ENCODE measurements at places on chromosomes 13 and 19.

- no peak for DNase-seq
Observed at GRCh38 chr19:47675271-47675670, 38.0 kb upstream of the EHD2 start.

DNA sequence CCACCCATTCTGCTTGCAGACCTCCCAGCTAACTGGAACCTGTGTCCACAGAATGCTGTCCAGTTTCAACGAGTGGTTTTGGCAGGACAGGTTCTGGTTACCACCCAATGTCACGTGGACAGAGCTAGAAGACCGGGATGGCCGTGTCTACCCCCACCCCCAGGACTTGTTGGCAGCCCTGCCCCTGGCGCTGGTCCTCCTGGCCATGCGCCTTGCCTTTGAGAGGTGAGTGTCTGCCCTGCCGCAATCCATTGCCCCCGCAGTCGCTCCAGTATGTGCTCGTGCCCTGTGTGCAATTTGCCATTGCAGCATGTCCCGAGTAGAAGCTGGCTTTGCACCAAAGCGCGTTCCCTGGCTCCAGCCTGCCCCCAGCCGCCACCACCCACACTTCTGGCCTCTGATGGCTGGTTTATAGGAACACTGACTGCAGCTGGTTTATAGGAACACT, 41.9 kb downstream of the CERS4 start:
- DNase-seq, result no peak

GRCh38 chr13:59197397-59197796, 966.3 kb downstream of the DIAPH3 start:
- no peak for DNase-seq

DNA sequence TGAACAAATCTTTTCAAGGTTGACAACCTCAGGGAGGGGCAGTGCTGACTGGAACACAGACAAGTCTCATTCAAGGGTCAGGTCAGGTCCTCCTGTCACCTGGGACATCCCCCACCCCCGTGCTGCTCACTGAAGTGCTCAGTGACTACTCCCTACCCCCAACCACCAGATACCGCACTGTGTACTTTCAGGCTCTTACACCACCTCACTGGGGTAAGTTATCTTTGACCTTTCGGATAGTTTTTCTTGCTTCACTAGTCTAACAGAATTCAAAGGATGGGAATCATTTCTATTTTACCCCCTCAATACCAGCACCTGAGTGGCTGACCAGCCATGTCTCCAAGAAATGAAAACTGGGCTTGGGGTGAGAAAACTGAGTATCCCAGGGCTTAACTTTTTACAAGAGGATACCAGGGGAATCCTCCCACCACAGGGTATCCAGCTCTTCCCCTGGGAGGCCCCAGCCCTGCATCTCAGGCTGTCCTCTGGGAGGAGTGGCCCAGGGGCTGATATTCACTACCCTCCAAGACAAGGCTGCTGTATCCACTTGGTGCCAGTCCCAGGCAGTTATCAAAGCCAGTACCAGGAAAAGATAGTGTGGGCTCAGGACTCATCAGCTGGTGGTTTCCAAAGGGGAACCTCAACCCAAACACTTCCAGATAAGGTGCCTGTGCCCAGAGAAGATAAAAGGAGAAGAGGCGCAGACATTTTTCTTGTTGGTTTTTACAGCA, 2.1 kb downstream of the ZNF563 start:
- peak; percentile 14 for DNase-seq

- DNase-seq, result no peak
Observed at GRCh38 chr19:400976-401865, 7.7 kb downstream of the C2CD4C start.

- DNase-seq, result peak; percentile 43
Observed at GRCh38 chr13:23899555-23899954, 2.3 kb upstream of the C1QTNF9B start.

- no peak for DNase-seq
Observed at GRCh38 chr13:104937881-104938280, 1597.6 kb downstream of the EFNB2 start.

GRCh38 chr19:4583961-4584669, 24.6 kb upstream of the SEMA6B start:
- DNase-seq, result no peak

- no peak for DNase-seq
Observed at GRCh38 chr19:12930002-12930645, 3.4 kb downstream of the FARSA start.

DNA sequence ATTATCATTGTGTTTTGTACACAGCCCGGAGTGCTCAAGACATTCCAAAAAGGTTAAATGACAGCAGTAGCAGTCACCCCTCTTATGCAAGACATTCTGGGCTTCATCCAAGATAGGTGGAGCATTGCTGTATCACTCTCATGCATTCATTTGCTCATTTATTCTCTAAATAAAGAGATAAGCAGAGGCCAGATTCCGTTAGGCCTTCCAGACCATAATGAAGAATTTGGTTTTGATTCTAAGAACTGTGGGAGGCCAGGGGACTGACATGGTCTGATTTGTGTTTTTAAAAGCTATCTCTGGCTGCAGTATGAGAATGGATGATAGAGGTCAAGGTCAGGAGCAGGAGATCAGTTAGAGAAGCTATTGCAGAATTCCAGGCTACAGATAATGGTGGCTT, 145.8 kb downstream of the KCNRG start:
- DNase-seq, result no peak

DNA sequence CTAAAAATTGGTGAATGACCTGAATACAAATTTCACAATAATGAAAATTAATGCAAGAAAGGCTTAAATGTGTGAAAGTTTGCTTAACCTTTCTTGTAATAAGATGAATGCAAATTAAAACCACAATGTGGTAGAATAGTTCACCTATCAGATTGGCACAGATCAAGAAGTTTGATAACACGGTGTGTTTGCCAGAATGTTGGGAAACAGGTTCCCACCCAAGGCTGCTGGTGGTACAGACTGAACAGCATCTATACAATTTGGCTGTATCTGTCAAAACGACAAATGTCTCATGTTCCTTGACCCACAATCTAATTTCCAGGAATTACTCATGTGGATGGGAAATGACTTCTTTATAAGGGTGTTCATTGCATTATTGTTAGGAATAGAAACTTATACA, 8.6 kb upstream of the IRS2 start:
- no peak for DNase-seq

DNA sequence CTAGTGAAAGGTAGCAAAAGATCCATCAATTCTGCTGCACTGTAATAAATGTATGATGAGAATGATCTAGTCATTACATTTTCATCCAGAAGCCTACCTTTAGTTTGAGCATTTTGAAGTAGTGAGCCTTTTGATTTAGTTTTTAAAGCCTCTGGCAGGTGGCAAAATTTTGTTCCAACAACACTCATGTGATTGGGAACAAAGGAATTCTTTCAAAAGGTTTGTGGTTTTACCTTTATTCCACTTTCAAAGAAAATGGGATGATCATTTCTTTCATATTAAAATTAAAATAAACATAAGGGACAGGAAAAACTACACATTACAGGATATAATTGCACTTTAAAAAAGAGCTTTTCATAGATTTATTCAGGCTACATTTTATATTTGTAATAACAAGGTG, 260.2 kb downstream of the DACH1 start:
- no peak for DNase-seq

- DNase-seq, result peak; percentile 32
Observed at GRCh38 chr19:47427241-47428176, 8.2 kb upstream of the MEIS3 start.

GRCh38 chr19:41426952-41427646, at the start of gene B3GNT8:
Gene B3GNT8 (minus strand): TSS chr19:41427374. CDS start chr19:41426778, 596 bp downstream.
- peak; percentile 42 for DNase-seq

DNA sequence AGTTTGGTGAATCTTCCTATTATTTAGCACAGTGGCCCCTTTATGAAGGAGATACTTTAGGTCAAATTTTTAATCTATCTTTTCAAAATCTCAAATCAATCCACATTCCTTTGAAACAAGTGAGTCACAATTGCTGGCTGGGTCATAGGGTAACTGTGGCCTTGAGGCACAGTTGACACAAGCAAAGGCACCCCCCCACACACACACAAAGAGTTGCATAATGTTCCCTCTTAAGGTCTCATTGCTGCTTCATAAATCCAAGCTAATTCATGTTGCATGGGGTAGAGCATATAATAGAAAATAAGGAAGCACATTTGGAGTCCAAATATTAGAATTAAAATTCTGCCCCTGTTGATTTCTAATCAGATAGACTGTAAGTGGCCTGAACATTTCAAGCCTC, 171.5 kb downstream of the DLEU7 start:
- peak; percentile 63 for DNase-seq

- DNase-seq, result no peak
Observed at GRCh38 chr19:315811-316210, 24.6 kb upstream of the PLPP2 start.

DNA sequence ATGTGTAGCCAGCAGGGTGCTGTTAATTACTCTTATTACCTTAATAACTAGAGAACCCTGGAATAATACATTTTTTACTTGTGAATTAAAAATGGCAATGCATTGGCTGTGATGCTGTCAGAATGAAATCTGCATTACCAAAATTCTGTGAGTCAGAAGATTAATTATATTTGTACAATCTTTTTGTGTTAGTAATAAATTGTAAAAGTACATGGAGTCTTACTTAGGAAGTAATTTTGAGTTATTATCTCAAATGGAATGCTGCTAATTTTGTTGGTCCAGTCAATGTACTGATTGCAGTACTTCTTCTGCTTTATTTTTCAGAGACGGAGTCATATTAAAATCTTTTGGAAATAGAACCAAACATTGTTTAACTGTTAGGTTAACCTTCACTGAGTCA, 152.0 kb upstream of the SLC10A2 start:
- DNase-seq, result no peak

DNA sequence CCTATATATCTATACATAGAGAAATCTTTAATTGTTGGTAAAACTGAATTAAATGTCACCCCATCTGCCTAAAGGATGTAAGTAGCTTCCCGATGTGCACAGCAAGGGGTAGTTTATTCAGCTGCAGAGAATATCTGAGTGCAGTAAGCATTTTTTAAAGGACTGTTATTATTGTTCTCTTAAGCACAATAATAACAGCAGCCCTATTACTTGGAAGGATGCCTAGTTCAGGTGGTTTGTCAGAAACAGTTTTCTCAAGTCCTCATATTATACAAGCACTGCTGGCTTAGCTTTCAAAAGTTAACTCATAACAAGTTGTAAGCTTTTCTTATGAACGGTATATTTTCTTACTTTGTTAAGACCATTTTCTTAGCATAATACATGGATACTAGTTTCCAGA, 142.6 kb downstream of the CRYL1 start:
- no peak for DNase-seq

DNA sequence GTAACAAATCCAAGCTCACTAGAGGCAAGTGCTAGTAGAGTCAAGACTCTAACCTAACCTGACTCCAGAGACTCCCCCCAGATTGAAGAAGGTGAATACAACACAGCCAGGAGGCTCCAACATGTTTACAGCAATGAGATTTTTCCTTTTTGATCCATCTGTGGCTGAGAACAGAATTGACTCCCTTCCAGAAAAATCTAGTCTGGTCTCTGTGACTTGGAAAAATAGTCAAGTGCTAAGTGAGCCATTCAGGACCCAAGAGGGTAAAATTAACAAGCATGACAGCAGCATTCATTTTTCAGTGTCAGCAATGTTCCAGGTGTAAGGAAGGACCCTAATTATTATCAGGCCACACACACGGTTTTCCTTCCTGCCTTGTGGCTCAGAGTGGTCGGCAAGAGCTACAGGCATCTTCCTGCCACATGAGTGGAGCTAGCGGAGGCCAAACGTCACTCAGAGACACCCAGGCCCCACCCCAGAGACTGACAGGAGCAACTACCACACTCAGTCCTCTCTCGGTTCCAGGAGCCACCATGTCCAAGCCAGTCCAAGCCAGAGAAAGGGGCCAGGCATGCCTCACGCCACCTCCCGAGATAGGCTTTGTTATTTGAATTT, 395.1 kb downstream of the FOXO1 start:
- no peak for DNase-seq

- no peak for DNase-seq
Observed at GRCh38 chr13:50357586-50358118, 342.4 kb downstream of the KCNRG start.

DNA sequence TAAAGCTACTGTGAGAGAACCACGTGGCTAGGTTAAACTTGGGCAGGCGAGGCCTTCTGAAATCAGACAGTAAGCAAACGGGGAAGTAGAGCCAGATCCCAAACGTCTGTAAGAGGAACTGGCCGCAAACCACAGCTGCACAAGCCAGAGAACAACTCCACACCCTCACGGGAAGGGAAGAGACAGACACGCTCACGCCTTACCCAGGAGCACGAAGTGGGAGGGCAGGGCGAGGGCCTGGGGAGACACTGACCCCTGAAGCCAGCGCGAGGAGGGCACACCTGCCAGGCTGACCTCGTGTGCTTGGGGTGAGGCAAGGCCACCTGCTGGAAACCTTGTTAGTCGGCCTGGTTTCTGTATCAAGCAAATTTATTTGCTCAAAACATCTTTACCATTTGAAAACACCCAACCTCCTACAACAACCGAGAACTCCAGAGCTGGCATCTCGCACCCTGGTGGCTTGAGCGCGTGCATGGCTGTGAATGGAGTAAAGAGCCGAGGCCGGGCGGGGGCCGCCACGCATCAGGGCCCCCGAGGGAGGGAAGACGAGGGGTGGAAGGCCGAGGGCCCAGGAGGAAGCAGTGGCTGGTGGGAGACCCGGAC, 7.3 kb downstream of the POLR2E start:
- DNase-seq, result peak; percentile 94

Measured in inflammatory macrophage (primary cell).